Cerebellar nuclear complex (tissue), 1 donor: ENCODE measurements at places on chromosomes 6 and 20.

GRCh38 chr6:149888093-149888492, 9.8 kb downstream of the RAET1E start:
- DNase-seq = no peak

DNA sequence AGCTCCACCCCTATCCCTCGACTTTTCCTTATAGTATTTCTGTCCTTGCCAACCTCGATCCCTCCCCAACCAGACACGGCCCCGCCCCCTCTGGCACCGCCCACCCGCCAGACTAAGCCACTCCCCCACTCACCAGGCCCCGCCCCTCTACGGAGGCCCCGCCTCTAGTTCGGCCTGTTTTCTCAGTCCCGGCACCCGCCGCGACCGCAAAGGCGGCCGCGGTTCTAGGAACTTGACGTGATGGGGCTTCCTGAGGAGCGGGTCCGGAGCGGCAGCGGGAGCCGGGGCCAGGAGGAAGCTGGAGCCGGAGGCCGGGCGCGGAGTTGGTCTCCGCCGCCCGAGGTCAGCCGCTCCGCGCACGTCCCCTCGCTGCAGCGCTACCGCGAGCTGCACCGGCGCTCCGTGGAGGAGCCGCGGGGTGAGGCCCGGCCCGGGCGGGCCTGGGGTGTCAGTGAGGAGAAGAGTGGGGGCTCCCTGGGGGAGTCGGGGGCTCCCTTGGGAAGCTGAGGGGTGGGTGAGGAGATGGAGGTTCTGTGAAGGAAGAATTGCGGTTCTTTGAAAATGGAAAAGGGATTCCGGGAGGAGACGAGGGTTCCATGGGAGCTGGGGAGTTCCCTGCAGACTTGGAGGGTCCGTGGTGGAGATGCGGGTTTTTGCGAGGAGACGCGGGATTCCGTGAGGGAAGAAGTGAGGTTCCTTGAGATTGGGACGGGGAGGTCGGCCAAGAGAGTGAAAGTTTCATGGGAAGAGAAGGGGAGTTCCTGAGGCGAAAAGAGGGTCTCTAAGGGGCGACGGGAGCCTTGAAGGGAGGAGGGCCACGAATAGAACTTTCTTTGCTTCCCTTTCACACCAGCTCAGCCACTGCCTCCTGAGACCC, at the start of gene ACSS2:
Gene ACSS2 (plus strand): TSS at position 207 of the 877 bp plus-strand sequence. CDS start 34 bp downstream, at position 241.
- peak; percentile 85 for DNase-seq

- no peak for DNase-seq
Observed at GRCh38 chr6:162856885-162857284, 129.1 kb downstream of the PACRG start.

- no peak for DNase-seq
Observed at GRCh38 chr6:159943101-159943632, 25.7 kb upstream of the IGF2R start.

- DNase-seq = no peak
Observed at GRCh38 chr20:24643731-24644626, 174.6 kb downstream of the SYNDIG1 start.

DNA sequence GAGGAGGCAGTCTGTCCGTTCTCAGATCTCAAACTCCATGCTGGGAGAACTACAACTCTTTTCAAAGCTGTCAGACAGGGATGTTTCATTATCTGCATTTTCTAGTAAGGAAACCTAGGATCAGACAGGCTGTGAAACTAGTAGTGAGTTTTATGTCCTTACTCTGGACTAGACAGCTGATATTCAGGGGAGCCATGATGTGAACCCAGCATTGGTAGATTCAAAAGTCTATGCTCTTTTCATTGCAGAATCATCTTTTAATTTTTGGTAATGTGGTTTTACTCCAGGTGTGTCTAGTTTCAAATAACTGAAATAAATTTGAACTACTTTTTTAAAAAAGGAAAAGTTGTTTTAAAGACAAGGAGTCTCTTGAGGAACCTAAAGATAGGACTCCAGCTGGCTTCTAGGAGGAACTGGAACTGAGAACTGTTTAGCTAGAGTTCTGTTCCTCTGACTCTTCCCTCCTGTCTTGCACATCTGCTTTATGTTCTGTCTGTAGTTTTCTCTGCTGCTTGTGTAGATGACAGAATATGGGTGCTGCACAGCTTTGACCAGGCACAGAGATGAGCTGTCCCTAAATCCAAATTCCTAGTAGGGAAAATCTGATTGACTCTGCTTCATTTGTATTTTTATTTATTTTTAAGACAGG, 27.8 kb upstream of the RNF144B start:
- DNase-seq = no peak

- no peak for DNase-seq
Observed at GRCh38 chr20:38248133-38248532, 12.4 kb downstream of the KIAA1755 start.

DNA sequence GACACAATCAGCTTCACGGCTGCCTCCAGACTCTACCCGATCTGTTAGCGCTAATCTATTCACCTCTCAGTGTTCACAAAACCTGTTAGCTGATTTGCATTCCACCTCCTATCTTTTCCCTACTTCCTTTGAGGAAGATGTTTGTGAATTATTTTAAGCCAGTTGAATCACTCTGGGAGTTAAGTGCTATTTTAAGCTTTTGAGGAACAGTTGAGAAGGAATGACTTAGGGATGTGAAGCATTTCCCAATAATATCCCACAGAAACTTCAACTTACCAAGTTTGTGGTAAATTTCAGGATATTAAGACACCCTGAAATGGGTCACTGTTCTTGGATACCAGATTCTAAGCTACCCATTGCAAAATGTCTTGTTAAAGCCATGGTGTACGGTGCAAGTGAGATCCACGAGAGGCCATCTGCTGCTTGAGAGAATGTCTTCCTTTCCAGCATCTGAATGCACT, 145.2 kb upstream of the CITED2 start:
- no peak for DNase-seq

DNA sequence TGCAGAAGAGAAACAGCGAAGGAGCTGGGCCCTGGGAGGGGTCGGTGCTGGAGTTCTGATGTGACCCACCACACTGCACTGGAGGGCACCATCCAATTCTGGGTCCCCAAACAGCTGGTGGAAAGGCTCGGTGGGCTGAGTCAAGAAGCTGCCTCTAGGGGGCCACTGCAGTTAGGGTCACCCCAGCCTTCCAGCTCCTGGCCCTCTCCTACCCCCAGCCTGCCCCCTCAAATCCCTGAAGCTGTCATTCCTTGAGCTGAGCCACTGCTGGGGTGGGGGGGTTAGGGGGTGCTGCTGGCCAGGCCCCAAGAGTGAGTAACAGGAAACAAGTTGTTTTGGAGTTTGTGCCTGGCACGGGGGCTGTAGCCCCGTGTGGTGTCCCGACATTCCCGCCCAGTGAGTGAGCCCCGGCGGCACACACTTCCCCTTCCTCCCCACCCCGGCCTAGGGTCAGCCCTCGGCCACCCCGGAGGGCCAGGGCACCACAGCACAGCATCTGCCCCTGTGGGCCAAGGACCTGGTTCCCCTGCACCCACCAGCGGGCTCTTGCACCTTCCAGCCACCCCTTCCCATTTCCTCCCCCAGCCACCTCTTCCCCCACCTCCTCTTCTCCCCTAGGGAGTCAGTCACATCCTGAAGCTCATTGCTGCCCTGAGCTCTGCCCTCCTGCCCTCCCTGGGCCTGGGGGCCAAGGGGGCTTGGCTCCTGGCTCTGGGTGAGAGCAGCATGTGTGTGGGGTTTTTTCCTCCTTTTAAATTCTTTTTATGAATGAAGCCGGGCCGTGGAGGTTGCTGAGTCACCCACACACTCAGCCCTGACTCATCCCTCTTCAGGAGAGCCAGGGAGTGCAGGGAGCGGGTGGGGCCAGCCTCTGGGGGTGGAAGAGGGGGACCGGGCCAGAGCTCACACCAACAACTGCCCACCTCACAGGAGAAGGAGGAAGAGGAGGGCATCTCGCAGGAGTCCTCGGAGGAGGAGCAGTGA, 4.6 kb downstream of the SMIM29 start:
- DNase-seq = no peak

- no peak for DNase-seq
Observed at GRCh38 chr6:142542704-142543233, 241.0 kb downstream of the ADGRG6 start.

GRCh38 chr6:52221302-52221701, 23.0 kb downstream of the IL17F start:
- no peak for DNase-seq

DNA sequence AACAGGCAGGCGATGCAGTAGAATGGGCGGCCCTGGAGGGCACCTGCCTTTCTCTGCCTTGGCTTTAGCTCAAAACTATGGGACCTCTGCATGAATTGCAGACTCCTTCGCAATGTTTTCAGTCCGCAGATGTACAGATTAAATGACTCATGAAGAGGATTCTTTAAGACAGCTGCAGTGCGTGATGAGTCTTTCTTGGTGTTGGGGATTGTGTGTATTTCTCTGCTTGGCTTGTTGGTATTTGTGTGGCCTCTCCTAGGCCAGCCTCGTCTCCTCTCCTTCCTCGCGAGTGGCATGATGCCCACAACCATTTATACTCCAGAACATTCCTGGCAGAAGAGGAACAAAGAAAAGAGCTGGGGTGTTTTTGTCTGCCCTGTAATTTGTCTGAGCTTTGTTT, 110.6 kb downstream of the SYNDIG1 start:
- no peak for DNase-seq

GRCh38 chr20:8018958-8019245, 659 bp downstream of the TMX4 start:
- DNase-seq = peak; percentile 28

- no peak for DNase-seq
Observed at GRCh38 chr6:20655317-20655716, 121.1 kb downstream of the CDKAL1 start.

GRCh38 chr6:100001915-100002388, 7.9 kb upstream of the MCHR2 start:
- no peak for DNase-seq

DNA sequence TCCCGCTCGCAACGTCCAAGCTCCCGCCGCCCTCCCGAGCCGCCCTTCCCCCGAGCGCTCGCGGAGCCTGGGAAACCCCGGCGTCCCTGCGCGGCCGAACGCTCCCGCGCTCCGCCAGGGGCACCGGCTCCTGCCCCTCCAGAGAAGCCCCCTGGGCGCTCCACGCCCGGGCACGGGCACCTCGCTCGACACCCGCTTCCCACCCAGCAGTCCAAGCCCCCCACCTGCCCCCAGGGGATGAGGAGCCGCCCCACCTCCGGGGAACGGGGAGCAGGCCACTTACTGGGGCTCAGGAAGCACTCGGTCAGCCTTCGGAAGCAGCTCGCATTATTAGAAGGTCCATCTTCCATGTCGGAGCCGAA, 1.4 kb downstream of the PDE10A start:
- no peak for DNase-seq

DNA sequence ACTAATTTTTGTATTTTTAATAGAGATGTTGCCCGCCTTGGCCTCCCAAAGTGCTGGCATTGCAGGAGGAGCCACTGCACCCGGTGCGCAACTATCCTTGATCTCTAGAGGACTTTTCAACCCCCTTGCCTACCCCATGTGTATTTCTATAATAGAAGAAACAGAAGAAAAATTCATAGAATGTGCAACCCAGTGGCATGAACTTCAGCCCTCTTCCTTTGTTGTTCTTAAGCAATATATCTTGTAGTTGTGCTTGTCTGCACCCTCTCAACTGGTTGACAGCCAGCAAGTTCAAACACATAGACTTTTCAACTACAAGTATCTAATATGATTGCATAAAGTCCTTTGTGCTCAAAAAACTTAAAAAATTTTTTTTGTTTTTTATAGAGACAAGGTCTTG, 72.3 kb upstream of the NCOA3 start:
- DNase-seq = no peak

- no peak for DNase-seq
Observed at GRCh38 chr20:41358717-41359116, 7.9 kb downstream of the EMILIN3 start.

- no peak for DNase-seq
Observed at GRCh38 chr20:17838921-17839320, 129.7 kb downstream of the SNX5 start.

DNA sequence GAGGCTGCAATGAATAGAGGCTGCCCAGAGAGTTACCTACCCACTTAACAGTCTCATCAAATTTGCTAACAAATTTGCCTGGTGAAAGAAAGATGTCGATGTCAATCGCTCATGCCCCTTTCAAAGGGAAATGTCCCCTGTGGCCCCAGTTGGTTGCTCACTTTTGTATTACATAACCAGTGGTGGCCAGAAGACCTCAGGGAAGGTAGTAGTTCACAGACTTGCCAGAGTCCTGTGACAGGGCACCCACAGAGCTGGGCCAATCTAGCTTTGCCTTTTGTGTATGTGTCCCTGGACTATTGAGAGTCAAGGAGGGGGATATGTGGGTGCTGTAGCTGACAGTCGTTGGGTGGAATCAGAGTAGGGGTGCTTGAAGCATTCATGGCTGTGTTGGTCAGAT, 70.7 kb upstream of the CCN6 start:
- no peak for DNase-seq

- DNase-seq = peak; percentile 16
Observed at GRCh38 chr6:39980839-39981580, 46.7 kb upstream of the MOCS1 start.

DNA sequence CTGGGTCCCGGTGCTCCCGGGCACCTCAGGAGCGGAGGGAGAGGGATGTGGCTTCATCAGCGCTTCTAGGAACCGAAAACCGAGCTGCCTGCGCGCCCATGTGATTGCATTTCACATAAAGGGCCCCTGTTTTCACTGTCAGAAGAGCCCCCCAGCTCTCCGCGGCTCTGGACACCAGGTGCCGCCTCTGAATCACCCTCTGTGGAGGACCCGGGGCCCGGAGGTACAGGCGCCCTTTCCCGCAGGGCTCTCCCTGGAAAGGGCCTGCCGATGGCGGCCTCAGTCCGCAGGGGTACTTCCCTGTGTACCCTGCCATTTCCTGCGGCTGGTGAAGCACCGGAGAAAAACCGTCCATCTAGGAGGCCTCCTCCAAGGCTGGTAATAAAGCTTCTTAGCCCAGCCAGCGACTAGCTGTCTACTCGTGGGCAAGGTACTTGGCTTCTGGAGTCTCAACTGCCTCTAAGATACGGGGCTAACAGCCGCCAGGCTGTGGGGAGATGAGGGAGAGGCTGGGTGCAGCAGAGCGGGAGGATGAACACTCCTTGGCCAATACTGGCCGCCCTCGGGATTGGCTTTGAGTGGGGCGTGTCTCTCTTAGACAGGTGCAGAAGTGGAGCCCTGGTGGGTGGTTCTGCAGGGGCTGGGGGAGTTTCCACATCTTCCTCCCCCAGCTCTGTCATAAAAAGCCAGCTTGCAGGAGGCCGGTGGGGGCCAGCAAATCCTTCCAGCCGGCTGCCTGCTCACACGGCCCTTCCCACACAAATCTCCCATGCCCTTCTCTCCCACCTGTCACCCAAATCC, 1.6 kb downstream of the PPP1R16B start:
- DNase-seq = no peak

- DNase-seq = no peak
Observed at GRCh38 chr6:50899306-50899870, 80.7 kb downstream of the TFAP2B start.

DNA sequence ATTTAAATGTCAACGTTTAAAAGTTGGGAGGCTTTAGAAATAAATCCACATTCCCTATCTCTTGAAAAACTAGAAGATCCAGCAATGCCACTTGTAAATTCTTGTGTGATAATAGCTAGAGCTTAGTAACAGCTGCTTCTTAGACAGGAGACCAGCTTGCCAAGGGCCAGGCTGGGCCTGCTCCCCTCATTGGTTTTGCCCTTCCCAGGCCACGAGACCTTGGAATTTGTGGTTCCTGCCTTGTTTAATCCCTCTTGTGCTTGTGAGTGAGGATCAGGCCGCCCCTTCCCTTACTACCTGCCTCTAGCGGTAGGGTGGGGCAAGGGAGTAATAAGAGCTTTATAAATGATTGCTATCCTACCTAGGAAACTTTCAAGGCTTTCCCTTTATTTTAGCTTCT, 363.5 kb downstream of the SYNE1 start:
- DNase-seq = no peak

GRCh38 chr6:125546841-125547251, 202.6 kb upstream of the HEY2 start:
- DNase-seq = no peak
